ENCODE measurements at places on chromosomes 13 and 19.
A peak's percentile ranks its signal among the peaks of the same experiment; 100 is the strongest.

GRCh38 chr19:50843701-50844221, 10.4 kb upstream of the KLK15 start:
- peaks cover 4% of the 10 kb centered on the region for H3K27me3 ChIP-seq
- no peak overlapping the region for H3K4me3 ChIP-seq
- H3K4me1 ChIP-seq: no peaks in the 10 kb centered on the region
- no peak overlapping the region for H3K27ac ChIP-seq
- DNase-seq: no peak
- H3K36me3 ChIP-seq: no peaks in the 10 kb centered on the region

DNA sequence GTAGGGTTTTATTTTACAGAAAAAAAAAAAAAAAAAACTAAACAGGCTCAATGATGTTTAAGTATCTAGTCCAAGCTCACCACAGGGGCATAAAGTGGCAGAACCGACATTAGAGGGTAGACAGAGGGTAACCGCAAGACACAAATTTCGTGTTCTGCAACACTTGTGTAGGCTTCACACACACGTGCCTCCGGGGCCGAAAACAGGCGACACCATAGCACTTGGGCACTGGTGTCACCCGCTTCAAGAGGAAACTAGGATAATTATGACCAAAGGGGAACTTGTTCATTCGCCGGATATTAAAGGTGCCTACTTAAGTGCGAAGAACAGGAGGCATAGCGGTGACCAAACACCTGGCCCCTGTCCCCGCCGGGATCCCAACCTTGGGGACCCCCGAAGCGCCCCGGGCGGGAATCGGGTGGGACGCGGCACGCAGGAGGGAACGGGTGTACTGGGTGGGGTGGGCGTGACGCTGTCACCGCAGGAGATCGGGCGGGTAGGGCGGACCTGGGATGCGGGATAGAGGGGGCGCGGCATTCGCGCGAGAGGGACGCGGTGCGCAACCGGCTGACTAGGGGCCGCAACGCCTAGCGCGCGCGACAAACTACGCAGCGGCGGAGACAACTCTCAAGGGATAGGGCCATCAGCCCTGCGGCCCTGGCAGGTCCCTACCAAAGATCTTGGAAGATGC, 558 bp downstream of the MZT1 start:
- H3K4me1 ChIP-seq: peaks cover 8% of the 10 kb centered on the region
- peak overlapping the region; percentile 61 for H3K27ac ChIP-seq

DNA sequence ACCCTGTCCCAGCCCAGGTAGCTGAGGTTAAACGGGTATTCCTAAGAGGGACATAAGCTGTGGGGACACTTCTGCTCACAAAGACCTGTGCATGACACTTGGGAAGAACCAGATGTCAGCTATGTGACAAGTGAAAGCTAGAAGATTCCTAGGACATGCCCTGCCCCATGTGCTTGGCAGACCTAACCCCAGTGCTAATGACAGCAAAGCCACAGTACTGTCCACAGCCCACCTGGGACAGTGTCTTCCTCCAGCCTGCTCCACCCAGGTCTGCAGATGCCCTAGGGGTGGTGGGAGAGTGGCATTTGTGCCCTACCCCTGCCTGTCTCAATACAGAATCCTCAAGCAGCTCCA, 18.4 kb upstream of the EPHX3 start:
- no peaks in the 10 kb centered on the region for H3K4me1 ChIP-seq
- no peak for DNase-seq
- no peak overlapping the region for H3K27ac ChIP-seq
- H3K36me3 ChIP-seq: peaks cover 64% of the 10 kb centered on the region
- H3K4me3 ChIP-seq: no peak overlapping the region

DNA sequence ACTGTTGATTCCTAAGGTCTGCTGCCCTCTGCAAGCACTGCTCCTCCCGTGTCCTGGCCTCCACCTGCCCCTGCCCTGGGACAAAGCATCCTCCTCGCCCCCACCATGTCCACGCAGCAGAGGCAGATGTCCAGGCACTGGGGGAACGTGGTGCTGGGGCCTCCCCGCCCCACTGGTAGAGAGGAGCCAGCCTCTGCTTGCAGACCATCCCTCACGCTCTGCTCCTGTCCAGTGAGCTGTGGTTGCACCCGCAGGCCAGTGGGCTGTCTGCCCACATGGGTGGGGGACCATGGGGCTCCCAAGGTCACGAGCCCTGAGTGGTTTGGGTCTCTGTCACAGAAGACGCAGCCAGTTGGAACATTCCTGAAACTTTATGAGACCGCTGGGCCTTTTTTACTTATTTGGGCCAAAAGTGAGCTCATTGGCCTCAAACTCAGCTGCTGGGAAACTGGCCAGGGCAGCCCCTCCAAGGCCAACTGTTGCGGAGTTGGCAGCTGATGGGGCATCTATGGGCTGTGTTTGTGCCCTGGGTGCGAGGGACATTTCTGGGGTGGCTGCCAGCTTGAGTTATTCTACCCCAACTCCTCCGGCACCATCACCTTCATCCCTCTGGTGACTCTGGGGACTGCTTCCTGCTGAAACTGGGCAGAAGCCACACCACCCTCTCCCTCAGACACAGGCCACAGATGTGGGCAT, 64.8 kb upstream of the F7 start:
- H3K27me3 ChIP-seq: no peaks in the 10 kb centered on the region
- H3K36me3 ChIP-seq: peaks cover 3% of the 10 kb centered on the region
- H3K4me3 ChIP-seq: no peak overlapping the region
- no peaks in the 10 kb centered on the region for H3K4me1 ChIP-seq
- DNase-seq: no peak

DNA sequence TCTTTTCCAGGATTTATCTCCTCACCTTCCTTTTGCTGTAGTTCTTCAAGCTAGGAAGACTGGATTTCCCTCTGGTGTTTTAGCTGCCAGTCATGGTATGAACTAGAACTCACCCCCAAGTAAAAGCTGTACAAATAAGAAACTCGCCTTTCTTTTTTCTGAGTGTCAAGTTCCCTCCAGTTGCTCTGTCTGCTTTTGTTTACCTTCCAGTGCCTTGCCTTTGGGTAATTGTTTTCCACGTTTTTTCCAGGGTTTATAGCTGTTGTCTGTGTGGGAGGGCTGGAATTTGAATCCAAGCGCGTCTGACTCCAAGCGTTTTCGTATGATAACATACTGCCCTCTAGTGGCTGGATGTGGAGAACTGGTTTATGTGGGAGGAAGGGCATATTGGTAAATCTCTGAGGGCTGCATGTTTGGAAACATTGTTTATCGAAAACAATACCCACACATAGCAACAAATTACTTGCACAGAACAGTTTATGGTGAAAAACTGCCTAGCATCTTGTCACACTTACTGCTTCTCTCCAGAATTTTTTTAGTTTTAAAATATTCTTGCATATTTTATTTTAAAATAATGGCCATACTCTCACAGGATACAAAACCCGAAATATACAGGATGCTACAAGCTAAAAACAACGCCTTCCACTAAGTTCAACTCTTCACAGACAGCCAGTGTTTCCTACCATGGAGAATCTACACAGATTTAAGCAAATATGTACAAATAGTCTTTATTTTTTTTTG, 19.2 kb downstream of the RCN3 start:
- no peak overlapping the region for H3K4me3 ChIP-seq
- peak; percentile 93 for DNase-seq
- H3K4me1 ChIP-seq: peaks cover 4% of the 10 kb centered on the region

- H3K4me1 ChIP-seq: no peaks in the 10 kb centered on the region
- peak overlapping the region; percentile 18 for H3K4me3 ChIP-seq
- H3K27me3 ChIP-seq: no peaks in the 10 kb centered on the region
Measured at GRCh38 chr19:19345970-19346369, 25.3 kb downstream of the MAU2 start.

- peaks cover 5% of the 10 kb centered on the region for H3K36me3 ChIP-seq
- no peak for DNase-seq
- H3K27ac ChIP-seq: no peak overlapping the region
Measured at GRCh38 chr13:110705356-110705825, 525 bp downstream of the CARS2 start.

DNA sequence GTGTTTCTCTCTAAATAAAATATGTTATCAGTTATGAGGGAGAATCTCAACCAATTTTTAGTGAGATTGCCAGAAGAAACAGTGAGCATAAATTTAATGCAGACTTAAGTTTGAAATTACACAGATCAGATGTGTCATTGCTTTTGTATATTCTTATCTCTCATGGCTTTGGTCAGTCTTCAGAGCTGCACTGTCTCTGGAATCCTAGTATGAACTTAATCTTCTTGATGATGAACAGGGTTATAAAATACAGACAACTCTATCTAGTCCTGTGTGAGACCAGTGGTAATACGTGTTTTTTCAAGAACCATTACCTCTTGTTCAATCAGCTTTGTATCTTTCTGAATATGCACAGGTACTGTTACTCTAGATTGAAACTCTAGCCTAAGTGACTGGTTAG, 528.0 kb downstream of the DACH1 start:
- no peaks in the 10 kb centered on the region for H3K36me3 ChIP-seq
- no peaks in the 10 kb centered on the region for H3K4me1 ChIP-seq
- no peak for DNase-seq
- H3K27me3 ChIP-seq: no peaks in the 10 kb centered on the region
- H3K4me3 ChIP-seq: no peak overlapping the region

GRCh38 chr19:3357271-3357991, 9.0 kb upstream of the NFIC start:
- peaks cover 36% of the 10 kb centered on the region for H3K27me3 ChIP-seq
- DNase-seq: no peak
- H3K27ac ChIP-seq: no peak overlapping the region
- H3K4me1 ChIP-seq: peaks cover 14% of the 10 kb centered on the region

- no peak for DNase-seq
- H3K27me3 ChIP-seq: no peaks in the 10 kb centered on the region
- H3K4me1 ChIP-seq: peaks cover 17% of the 10 kb centered on the region
- peaks cover 2% of the 10 kb centered on the region for H3K36me3 ChIP-seq
- no peak overlapping the region for H3K4me3 ChIP-seq
- H3K27ac ChIP-seq: no peak overlapping the region
Measured at GRCh38 chr13:114102521-114103288, 29.7 kb downstream of the RASA3 start.

GRCh38 chr13:94712812-94713560, 641 bp upstream of the SOX21 start:
- H3K27me3 ChIP-seq: no peaks in the 10 kb centered on the region
- H3K36me3 ChIP-seq: peaks cover 35% of the 10 kb centered on the region
- H3K4me1 ChIP-seq: peaks cover 13% of the 10 kb centered on the region

DNA sequence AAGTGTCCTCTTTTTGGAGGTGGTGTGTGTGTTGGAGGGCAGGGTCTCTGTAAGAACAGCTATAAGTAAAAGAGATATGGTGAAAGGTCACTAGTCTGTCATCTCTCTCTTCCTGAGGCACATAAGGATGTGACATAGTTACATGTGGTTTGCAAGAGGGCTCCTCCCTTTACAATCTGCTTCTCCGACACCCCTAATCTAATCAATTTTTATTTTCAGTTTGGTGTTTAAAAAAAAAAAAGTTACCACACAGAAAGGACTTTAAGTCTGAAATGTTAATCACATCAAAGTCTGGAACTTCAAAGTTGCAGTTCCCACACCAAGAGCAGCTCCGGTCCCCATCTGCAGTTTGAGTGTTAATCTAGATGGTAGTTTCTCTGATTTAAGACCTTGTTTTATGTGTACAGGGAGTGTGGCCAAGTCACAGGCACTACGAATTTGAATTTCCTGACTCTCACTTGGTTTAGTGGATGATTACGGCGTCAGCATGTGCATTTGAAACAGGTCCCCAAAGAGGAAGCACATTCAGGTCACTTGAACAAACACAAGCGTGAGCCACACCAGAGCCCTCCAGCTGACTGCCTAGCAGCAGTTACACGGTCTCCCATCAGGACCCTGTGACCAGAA, 53.1 kb downstream of the FOXO1 start:
- no peaks in the 10 kb centered on the region for H3K36me3 ChIP-seq
- H3K27me3 ChIP-seq: no peaks in the 10 kb centered on the region
- H3K4me3 ChIP-seq: no peak overlapping the region
- no peak overlapping the region for H3K27ac ChIP-seq
- DNase-seq: no peak
- peaks cover 2% of the 10 kb centered on the region for H3K4me1 ChIP-seq

DNA sequence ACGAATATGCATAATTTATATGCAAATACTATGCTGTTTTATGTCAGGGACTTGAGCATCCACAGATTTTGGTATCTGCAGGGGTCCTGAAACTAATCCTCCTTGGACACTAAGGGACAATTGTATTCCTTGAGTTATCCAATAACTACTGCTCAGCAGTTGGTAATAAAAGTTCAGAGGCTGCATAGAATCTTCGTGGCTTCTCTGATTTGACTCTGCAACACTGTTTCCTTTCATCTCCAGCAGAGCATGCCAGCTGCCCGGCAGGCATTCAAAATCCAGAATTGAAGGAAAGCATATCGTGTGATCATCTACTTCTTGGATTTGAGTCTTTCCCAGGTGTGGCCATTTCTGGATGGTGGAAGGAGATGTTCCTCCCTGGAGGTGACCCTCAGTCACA, 64.5 kb upstream of the MRI1 start:
- H3K27me3 ChIP-seq: no peaks in the 10 kb centered on the region
- no peak overlapping the region for H3K4me3 ChIP-seq
- H3K4me1 ChIP-seq: no peaks in the 10 kb centered on the region
- no peak for DNase-seq
- H3K36me3 ChIP-seq: no peaks in the 10 kb centered on the region

DNA sequence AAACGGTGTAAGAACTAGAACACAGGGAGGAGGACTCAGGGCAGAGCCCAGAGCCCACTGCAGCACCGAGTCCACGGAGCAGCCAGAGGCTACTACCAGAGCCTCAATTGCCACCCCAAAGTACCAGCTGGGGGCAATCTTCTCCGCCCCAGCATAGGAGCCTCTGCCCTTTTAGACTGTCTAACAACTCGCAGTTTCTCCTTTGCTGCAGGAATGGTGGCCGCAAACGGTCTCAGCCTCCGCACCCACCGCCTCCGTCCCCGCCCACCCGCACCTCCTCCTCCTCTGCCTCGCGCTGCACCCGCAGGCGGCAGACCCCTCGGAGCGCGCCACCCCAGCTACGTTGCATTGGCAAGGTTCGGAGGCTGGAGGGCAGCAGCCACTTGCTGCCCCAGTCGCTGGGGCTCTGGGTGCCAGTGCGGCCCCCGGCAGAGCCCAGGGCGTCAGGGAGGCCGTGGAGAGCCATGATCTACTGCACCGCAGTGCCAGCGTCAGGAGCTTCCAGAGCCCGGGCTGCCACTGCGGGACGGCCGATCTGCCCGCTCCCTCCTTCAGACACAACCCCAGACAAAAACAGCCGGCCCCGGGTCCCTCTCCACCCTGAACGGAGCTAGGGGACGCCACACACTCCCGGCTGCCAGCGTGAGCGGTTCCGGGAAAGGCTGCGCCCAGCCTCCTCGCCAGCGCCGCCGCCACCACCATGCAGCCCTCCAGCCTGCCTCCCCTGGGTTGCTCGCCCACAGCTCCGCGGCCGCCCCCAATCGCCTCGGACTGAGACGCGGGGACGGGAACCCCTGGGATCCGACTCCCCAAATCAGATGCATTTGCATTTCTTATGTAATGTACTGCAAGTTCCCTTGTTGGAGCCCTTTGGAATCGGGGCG, 1.8 kb downstream of the FGF14 start:
- no peaks in the 10 kb centered on the region for H3K36me3 ChIP-seq
- DNase-seq: no peak
- no peak overlapping the region for H3K27ac ChIP-seq
- peaks cover 2% of the 10 kb centered on the region for H3K27me3 ChIP-seq
- peaks cover 3% of the 10 kb centered on the region for H3K4me1 ChIP-seq
- H3K4me3 ChIP-seq: peak overlapping the region; percentile 48

- no peaks in the 10 kb centered on the region for H3K36me3 ChIP-seq
- H3K4me1 ChIP-seq: peaks cover 2% of the 10 kb centered on the region
- no peak overlapping the region for H3K4me3 ChIP-seq
- no peak overlapping the region for H3K27ac ChIP-seq
- DNase-seq: no peak
Measured at GRCh38 chr13:48576448-48577010, 43.6 kb upstream of the RCBTB2 start.

GRCh38 chr13:112994084-112994780, 25.2 kb downstream of the MCF2L start:
- H3K27ac ChIP-seq: no peak overlapping the region
- peaks cover 12% of the 10 kb centered on the region for H3K4me1 ChIP-seq
- DNase-seq: no peak
- no peaks in the 10 kb centered on the region for H3K36me3 ChIP-seq
- no peak overlapping the region for H3K4me3 ChIP-seq

Measured in neuronal stem cell (in vitro differentiated cells).